NCI-H69 (cell line): ENCODE measurements at places on chromosomes 2 and 18.

GRCh38 chr2:43882312-43882711 lies 43.5 kb downstream of the ABCG8 start:
- DNase-seq: peak; percentile 2

DNA sequence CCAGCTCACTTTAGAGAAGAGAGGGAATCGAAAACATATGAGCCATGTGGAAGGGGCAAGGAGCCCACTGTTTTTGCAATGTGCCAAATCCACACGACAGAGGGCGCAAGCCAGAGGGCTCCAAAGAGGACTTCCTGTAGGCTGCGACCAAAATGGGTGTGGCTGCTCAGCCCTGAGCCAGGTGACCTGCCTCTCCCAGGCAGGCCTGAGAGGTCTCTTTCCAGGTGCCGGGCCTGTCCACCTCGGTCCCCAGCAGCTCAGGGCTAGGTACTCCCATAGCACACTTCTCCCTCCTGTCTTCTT lies 153.8 kb downstream of the TTC32 start:
- no peak for DNase-seq

DNA sequence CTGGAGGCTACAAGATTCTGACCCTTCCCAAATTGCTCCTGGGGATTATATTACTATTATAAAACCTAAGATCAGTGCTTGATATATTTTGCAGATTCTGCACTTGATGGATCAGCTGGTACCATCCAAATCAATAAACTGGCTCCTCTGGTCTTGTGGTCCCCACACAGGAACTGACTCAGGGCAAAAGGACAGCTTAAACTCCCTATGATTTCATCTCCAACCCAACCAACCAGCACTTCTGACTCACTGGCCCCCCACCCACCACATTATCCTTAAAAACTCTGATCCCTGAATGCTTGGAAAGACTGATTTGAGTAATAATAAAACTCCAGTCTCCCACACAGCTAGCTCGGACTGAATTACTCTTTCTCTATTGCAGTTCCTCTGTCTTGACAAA lies 82.1 kb downstream of the TMEM163 start:
- no peak for DNase-seq

DNA sequence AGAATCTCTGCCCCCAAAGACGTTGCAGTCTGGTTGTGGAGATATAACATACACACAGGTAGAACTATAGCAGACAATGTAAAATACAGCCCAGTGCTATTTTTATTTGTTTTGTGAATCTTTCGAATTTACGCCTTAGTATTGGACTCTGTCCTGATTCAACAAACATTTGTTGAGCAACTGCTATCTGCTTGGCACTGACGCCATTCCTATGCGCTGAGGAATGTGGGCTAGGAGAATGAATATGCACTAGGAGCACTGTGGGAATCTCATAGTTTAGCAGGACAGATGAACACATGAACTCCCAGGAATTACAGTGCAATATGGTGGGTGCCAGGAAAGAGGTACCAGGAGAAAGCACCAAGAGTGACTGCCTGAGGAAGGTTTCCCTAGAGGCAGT lies 181.7 kb upstream of the SIX3 start:
- DNase-seq: no peak

DNA sequence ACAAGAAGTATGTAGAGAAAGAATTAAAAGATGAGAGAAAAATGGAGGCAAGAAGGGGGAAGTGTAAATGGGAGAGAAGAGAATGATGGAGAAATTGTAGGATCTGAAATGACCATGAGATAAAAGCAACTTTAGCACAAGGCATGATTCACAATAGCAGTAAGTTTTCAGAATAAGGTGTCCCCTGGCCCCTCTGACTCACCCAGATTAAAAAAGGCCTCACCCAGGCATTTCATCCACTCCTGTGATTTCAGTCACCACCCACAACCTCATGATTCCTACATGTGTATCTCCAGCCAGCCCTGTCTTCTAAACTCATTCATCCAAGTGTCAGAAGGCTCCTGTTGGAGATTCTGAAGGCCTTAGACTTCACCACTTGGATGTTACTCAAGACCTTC lies 56.6 kb downstream of the SP100 start:
- no peak for DNase-seq

- DNase-seq: no peak
These were observed 75.2 kb downstream of the CABLES1 start for GRCh38 chr18:23210526-23210925.

- DNase-seq: peak; percentile 91
These were observed 305.7 kb upstream of the PKDCC start for GRCh38 chr2:41741951-41742595.

DNA sequence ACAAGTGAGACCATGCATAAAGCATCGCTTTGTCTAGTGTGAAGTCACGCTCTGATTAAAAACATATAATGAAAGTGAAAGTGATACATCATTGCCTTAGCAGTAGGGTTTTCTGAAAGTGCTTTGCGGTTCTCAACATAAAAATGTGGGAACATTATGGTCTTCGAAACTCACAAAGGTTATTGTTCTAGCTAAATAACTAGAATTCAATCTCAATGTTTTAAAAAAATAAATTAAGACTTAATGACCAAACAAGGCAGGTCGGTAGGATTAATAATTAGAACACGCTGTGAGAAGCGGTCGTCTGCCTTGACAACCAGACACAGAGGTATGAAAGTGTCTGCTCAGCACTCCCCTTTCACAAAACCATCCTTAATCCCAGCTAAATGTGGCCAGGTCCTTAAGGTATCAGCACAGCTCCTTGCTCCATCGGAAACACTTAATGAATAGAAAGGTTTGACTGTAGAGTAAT lies 42.2 kb downstream of the KLHL14 start:
- peak; percentile 83 for DNase-seq

DNA sequence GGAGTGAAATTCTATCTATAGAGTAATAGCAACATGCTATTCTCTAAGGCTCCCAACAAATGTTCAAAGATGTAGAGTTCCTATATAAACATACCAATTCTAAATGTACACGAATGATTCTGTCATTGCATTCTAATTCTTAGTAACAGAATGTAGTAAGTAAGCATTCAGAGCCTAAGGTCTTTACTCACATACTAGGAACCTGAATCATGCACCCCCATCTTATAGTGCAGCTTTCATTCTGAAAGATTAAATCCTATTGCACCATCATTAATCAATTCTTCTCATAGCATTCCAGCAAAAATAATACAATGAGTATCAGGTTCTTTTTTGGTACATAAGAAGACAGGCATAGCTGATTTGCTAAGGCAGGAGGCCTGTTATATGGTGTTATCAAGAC lies 230.0 kb downstream of the NCKAP5 start:
- no peak for DNase-seq
